ENCODE measurements at places on chromosomes 6 and 20.

DNA sequence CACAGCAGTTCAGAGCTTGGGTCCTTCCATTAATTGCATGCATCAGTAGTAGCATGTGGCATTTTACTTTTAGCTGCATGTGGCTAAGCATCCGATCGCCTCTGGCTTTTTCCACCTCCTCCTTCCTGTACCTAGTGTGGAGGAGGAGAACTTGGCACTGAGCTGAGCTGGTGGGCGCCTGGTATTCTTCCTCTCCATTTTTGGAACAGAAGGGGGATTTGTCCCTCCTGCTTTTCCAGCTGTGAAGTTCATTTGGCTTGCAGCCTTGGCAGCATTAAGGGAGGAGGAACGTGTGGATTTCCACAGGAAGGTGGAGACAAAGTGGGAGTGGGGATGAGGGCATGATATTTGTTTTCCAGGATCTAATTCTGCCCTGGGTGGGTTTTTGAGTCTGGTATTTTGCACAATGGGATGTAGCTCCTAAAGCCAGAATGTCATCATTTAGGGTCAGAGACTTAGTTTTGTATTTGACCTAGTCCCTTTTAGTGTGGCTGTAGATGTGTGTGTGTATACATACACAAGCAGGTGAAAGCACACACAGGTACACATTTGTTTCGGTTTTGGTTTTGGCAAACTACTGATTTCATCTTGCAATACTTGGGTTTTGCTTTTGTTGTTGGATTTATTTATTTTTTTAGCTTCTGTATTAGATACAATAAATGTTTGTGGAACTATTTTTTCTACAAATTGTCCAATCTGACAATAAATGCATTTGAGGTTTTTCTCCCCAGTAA is 90.0 kb downstream of the SASH1 start:
- no peak for DNase-seq

DNA sequence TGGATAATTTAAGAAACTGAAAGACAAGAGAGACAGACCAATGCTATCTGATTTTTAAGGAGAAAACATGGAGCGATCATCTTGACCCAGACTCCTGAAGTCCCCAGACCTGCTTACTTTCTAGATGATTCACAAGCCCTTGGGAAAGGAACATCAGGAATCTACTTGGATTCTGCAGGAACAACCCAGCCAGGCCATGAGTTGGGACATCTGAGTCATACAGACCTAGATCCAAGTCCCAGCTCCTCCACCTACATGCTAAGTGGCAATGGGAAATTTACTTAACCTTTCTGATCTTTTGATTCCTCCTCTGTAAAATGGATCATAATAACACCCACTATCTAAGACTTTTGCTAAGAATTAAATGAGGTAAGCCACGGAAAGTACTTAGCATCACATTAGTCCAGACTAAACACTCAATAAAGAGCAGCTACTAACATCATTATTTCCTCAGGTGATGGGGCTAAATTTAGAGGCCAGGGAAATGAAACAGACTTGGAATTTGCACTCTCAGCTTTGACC is 61.0 kb upstream of the MAFB start:
- no peak for DNase-seq

DNA sequence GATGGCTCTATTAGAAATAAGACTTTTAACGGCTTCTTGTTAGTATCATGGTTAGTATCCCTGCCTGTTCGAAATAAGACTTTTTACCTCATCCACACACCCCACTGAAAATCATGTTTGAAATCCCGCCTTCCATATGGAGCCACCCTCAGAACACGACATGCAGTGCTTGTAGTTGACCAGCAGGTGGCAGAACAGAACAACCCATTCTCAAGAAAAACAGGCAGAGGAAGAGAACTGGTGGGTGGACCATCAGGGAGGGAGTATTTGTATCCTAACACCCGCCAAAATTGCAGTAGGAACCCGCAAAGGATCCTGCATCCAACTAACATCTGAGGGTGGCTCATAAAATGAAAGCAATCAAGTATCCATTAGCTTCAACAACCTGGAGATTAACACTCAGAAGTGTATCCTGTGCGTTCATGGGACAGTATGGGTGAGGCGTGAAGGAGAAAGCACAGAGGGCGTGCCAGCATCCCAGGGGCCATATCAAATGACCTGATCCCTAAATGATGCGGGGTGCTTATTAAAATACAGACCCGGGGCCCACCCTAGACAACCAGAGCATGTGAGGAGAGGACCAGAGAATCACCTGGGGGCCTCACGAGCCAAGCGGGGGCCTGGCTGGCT is 89.6 kb upstream of the NHSL1 start:
- DNase-seq = peak; percentile 67

DNA sequence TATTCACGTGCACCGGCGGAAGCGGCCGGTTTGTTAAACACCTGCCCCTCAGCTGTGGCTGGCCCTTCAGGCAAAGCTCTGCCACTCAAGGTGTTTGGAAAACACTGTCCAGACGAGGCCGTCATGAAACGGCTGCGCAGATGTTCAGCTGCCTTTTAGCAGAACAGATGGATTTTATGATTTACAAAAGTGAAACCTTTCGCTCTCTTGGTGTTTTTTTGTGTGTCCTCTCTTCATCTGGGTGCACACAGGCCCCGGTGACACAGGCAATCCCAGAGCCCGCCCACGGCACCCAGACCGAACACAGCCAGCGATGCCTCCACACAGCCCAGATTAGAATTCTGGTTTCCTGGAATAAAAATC is 397.0 kb downstream of the SMOC2 start:
- DNase-seq = no peak

GRCh38 chr20:5070570-5070969 is 49.2 kb downstream of the PCNA start:
- DNase-seq = no peak

DNA sequence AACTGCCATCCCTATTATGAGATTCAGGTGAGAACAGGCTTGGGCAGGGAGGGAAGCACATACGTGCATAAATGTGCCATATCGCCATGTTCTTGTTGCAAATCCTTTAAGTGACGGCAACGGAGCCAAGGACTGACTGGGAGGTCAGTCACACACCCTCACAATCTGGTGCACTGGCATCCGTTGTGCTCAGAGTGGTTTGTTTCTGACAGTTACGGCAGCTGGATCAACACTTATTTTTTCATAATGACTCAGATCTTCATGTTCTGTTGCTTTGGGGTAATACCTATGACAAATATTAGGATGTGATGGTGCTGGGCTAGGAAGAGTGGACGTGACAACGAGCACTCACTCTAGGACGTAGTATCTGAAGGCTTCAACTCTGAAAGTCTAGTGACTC is 56.2 kb upstream of the PREP start:
- peak; percentile 57 for DNase-seq

GRCh38 chr6:35230950-35231349 is 17.2 kb downstream of the SCUBE3 start:
- DNase-seq = no peak

GRCh38 chr20:25278636-25279361 is 30.9 kb downstream of the PYGB start:
- no peak for DNase-seq

- peak; percentile 2 for DNase-seq
Measured at GRCh38 chr6:69232911-69233448, 563.8 kb downstream of the LMBRD1 start.

- DNase-seq = no peak
Measured at GRCh38 chr20:25489221-25489871, 81.9 kb downstream of the GINS1 start.

GRCh38 chr6:170207586-170208181 is 83.2 kb downstream of the DLL1 start:
- no peak for DNase-seq

DNA sequence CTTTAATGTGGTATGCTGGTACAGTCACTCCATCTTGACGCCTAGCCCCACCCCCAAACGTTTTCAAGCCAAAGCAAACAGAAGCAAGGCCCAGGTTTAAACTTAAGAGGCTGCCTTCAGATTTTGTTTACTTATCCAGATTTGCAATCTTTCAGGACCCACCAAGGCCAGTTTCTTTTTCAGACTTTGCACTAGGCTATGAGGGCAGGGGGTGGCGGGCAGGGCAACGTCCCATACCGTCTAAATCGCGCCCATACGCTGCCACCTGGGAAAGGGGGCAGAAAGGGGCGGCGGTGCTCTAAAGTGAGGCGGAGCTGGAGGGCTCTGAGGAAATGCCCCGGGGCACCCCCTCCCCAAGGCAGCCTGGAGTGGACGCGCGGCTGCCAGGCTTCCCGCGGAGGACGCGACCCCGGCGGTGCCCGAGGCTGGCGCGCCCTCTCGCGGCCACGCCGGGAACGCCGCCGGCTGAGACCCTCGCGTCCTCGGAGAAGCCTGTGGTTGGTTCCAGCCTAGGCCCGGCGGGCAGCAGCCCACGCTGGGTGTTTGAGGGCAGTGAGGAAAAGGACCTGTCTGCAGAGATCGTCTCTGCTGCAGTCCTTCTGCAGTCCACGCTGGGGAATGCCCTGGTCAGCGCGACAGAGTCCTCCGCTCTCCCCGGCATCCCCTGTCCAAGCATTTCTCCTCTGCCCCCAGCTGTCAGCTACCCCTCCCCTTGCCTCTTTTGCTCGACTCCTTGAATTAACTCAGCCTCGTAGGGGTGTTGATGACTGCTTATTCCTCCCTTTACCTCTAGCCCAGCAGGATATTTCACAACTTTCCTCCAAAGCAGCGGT is 129.2 kb upstream of the PRND start:
- peak; percentile 29 for DNase-seq

- DNase-seq = no peak
Measured at GRCh38 chr6:41373919-41374617, 38.7 kb downstream of the NCR2 start.

DNA sequence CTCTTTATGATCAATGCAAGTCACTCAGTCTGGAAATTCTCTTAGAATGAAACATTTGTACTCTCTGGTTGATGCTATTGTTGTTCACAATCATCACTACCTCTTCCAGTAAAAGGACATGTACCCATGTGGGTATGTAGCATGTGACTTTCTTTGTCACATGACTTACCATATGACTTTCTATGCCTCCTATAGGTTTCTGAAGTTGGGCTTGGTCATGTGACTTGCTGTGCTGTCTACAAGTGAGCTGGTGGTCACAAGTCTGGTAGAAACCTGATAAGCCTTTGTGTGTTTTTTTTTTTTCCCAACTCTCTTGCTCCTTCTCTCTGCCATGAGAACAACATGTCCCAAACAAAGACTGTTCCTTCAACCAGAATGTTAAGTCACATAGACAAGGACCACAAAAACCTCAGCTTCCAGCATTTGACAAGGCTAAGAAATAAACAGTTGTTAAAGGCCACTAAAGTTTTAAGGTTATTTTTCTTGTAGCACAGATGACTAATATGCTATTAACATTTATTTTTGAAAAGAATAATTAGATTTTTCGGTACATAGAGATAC is 379.2 kb upstream of the SLC35B3 start:
- no peak for DNase-seq

DNA sequence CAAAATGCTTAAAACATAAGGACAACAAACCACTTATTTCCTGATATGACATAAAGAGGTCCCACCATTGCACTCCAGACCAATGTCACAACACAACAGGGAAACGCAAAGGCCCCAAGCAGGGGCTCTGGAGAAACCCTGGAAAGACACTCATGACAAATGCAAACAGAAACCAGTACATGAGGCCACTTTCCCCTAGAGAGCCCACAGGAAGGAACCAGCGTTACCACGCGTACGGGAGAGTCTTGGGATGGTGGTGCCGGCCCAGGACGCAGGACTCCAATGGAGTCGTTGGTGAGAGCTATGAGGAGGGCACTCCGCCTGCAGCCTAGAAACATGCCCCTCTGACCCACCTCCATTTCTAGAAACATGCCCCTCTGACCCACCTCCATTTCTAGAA is 20.2 kb downstream of the GMEB2 start:
- no peak for DNase-seq

DNA sequence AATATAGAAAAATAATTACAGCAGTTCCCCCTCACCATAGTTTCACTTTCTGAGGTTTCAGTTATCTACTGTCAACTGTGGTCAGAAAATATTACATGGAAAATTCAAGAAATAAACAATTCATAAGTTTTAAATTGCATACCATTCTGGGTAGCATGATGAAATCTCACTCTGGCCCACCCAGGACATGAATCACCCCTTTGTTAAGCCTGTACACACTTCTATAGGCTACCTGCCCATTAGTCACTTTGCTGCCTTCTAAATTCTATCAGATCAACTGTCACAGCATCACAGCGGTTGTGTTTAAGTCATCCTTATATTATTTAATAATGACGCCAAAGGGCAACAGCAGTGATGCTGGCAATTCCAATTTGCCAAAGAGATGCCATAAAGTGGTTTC is 140.3 kb upstream of the RUNX2 start:
- DNase-seq = no peak

DNA sequence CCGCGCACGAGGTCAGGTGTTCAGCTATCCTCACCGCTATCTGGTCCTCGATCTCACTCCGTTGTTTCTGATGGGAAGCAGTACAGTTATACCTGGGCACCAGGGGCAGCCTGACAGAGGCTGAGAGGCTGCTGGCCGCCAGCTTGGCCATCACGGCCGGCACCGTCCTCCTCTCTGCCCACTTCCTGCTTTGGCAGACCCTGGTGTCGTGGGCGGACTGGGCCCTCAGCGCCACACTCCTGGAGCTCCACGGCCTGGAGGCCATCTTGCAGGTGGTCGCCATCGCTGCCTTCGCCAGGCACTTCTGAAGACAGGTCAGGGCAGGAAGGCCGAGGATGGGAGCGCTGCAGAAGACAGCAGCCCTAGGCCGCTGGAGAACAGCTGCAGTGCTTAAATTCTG is 35.2 kb downstream of the NHSL1 start:
- no peak for DNase-seq

- DNase-seq = no peak
Measured at GRCh38 chr6:161434921-161435747, 161.3 kb upstream of the AGPAT4 start.

DNA sequence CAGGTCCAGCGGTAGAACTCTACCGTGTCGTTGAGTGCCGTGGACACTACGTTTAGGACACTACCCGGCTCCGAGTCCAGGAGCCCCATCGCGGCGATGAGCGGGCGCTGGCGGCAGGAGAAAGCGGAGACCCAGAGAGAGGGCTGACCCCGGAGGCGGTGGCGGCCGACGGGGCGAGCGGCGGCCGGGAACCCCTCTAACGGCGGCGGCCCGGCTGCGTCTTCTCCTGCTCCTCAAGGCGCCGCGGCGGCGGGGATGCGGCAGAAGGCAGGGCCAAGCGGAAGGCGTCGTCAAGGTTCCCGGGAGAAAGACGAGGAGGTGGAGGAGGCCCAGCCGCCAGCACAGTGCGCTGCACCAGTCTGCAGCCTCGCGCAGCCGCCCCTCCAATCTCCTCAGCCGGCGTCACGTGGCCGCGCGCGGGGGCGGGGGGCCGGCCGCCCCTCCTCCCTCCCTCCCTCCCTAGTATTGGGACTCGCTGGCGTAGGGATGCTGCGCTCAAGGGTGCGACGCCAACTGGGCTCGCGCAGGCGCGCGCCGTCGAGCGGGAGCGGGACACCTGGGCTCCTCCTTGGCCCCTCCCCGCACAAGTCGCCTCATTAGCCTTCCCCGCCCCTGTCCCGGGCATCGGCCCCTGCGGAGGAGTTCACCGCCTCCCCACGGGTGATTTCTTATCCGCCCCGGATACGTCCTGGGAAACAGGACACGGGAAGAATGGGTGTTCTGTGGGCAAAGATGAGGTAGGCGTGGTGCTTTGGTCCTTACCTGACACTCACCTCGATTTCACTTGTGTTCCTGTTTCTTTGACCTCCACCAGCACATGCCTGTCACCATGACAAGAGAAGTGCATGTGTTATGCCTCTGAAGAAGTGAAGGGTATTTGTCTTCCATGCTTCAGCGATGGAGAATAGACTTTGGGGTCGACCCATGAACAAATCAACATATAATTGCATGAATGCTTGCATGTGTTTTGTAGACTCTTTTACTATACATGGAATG is at the start of gene ELOVL4:
Gene ELOVL4, minus strand, starts transcription at position 363 of the 996 bp plus-strand sequence. Its CDS starts 274 bp downstream, at position 89.
- DNase-seq = peak; percentile 76

- no peak for DNase-seq
Measured at GRCh38 chr6:147400968-147401367, 107.5 kb upstream of the SAMD5 start.

GRCh38 chr6:81997090-81997926 is 244.8 kb upstream of the TENT5A start:
- DNase-seq = no peak

Measured in CD4-positive, alpha-beta T cell treated with Interleukin-17A for 1 hour (primary cell).